Mucosa of descending colon (tissue), 3 donors: ENCODE measurements at places on chromosomes 5 and 9.

DNA sequence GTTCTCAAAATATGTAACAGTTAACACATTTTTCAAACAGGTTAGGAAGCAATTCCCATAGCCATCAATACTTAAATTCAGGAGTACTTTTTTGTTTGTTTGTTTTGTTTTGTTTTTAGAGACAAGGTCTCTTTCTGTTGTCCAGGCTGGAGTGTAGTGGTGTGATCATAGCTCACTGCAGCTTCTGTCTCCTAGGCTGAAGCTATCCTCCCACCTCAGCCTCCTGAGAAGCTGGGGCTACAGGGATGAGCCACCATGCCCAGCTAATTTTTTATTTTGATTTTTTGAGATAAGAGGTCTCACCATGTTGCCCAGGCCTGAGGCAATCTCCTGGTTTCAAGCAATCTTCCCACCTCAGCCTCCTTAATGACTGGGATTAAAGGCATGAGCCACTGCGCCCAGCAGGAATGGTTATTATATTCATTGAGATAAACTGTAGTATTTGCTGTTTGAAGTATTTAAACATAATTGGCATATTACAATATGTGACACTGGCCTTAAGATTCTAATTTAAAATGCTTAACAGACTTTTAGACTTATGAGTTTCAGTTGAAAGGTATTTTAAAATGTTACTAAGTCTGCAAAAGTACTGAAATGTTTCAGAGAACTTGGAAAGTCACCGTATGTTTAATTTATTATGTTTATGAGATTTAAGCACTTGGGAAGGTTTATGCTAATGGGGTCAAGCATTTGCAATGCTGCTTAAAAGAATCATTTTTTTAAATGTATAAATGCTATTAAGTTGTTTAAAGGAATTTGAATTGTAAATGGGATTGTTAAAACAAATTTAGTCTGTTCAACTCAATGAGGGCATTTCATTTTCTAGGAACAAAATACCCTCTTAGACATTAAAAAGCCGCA lies 17.0 kb downstream of the UTP15 start:
- DNase-seq, result no peak

DNA sequence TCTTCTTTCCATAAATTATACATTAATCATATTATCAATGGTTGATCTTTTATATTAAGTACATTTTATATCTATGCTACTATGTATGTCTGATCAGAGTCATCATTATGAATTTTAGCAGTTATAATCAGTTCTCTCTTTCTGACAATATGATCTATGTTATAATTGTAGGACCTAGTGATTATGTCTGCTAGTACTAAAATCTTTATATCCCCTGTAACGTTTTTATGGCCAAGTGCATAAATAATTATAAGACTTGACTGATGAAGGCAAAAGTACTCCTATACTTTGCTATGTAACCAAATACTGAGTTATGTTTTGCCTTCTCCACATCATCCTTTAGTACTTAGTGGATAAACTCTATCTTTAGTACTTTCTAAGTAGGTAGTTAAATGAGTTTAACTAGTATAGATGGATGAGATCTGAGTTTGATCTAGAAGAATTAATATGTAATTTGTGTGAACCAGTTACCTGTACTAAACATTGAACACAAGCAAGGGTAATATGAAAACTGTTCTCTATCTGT lies 75.4 kb downstream of the SLF1 start:
- no peak for DNase-seq

GRCh38 chr9:91144769-91145168 lies 216.9 kb downstream of the AUH start:
- DNase-seq, result no peak

DNA sequence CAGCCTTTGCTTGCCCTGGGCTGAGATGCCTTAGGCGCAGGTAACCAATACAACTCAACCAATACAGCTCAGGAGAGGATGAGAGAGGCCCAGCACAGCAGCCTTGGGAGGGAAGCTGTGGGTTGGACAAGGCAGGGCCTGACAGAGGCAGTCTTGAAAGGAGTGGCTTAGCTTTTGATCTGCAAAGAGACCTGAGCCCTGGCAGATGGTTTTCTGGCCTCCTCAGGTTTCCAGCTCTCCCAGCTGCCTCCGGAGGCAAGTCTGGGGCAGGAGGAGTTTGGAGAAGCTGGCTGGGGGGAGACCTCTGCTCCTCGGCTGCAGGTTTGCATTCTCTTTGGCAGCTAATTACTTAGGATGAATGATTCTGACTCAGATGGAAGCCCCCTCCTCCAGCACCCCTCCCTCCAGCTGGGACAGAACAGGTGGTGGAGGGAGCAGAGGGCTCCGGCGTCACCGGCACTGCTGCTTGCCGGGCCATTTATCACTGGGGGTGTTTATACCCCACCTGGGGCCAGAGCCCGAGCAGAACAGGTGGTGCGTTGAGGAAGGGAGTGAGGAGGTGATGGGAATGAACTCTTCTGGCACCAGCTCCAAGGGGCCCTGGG lies 50.8 kb downstream of the TSPAN17 start:
- DNase-seq, result no peak

DNA sequence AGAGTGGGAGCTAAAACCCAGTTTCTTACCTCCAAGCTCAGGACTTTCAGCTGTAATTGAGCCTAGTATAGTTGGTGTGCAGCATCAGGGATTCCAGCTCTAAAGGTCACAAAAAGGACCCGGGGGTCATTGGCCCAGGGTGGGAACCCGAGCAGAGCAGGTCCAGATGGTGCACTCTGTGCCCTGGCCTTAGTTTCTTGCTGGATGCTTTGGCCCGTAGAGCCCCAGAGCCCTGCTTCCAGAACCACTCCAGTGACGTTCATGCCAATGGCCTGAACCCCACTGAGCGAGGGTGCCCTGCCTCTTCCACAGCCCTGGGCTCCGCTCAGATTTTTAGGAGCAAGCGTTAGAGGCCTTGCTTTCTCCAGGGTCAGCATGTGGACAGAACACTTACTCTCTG lies 8.2 kb downstream of the SLC22A5 start:
- DNase-seq, result no peak

- DNase-seq, result no peak
Measured at GRCh38 chr9:4303006-4303405, 3.1 kb upstream of the GLIS3 start.

DNA sequence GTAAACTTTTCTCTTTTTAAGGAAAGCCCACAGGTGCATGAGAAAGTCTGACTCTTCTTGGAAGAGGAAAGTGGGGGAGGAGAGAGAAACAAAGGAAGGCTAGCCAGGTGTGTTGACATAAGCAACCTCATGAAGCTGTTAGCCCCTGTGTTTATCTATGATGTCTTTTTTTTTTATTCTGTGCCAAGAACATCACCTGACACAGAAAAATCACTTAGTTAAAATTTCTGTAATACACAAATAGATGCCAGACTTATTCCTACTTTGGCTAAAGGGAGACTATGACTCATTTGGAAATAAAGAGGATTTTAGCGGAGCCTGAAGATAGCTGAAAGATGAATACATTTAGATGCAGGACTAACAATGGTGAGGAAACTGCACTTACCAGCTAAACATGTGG lies 58.3 kb downstream of the BAAT start:
- DNase-seq, result no peak

DNA sequence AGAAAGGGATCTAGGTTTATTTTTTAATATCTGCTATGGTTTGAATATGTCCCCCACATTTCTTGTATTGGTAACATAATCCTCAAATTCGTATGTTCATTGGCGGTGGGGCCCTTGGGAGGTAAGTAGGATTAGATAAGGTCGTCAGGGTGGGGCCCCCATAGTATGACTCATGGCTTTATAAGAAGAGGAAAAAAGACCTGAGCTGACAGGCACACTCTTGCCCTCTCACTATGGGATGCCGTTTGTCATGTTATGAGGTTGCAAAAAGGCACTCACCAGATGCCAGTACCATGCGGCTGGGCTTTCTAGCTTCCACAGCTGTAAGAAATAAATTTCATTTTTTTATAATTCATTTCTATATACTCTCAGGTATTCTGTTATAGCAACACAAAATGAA lies 67.3 kb upstream of the SGCD start:
- DNase-seq, result no peak

- no peak for DNase-seq
Measured at GRCh38 chr5:74127381-74128320, 501.7 kb downstream of the ARHGEF28 start.

- no peak for DNase-seq
Measured at GRCh38 chr5:72633649-72634048, 126.4 kb upstream of the ZNF366 start.

- no peak for DNase-seq
Measured at GRCh38 chr9:131160416-131161112, 35.2 kb downstream of the NUP214 start.

DNA sequence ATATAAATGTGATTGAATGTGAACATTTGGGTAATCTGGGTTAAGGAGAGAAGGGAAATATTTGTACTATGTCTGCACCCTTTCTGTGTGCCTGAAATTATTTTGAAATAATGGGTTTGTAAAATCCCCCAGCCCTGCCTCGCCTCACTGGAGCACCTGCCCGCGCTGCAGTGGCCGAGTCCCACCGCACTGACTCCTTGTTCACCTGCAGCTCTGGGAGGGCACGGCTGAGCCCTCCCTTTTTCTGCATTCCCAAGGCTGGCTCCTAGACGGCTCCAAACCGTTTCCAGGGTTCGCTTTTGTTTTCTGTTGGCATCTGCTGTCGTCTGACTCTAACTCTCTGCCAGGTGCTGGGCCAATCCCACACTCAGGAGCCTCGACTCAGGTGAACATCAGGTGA lies 17.6 kb upstream of the PPP1R26 start:
- no peak for DNase-seq

DNA sequence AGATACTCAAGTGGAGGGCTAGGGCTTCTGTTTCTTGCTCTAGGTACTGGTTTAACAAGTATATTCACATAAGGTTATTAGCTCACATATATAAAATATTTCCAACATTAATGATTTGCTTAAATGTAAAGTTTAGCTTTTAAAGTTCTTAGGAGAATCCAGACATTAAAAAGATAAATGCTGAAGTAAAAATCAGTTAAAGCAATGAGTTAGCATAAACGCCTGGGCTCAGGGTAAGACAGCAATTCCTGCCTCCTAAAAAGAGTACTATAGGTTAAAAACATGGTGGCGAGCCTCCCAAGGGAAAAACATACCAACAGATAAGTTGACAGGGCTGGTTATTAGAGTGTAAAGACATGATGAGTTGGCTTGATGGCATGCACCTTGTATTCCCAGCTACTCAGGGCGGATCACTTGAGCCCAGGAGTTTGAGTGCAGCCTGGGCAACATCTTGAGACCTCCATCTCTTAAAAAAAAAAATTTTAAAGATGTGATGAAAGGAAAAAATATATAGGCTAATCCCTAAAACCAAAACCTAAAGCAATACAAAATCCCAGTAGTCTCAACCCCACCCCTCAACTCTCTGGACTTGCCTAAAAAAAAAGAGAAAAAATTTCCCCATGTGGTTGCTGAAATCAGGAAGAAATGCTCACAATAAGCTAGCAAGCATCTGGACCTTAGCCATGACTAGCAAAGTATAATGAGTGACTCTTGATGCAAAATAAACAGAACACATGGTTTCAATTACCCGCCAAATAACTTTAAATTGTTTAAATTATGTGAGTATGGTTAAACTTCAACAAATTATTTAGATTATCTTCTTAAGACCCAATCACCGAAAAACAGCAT lies 3.6 kb downstream of the GOLPH3 start:
- no peak for DNase-seq

- DNase-seq, result no peak
Measured at GRCh38 chr5:141507387-141508091, 18.7 kb downstream of the PCDHGC5 start.

DNA sequence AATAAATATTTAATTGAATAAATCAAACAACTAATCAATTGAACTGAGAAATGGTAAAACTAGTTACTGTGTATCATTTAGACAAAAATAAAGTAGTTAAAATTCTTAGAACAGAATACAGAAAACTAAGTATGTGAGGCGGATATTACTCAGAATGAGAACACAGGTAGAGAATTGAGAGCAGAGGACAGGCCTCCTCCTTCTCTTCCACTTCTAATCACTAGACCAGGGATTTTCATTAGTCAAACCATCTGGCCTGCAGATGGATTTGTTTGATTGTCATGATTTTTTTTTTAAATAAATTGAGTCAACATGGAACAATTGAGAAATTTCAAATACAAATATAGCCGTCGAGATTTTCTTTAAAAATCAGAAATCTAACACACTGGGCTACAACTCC lies 198.6 kb upstream of the HMHB1 start:
- DNase-seq, result no peak

DNA sequence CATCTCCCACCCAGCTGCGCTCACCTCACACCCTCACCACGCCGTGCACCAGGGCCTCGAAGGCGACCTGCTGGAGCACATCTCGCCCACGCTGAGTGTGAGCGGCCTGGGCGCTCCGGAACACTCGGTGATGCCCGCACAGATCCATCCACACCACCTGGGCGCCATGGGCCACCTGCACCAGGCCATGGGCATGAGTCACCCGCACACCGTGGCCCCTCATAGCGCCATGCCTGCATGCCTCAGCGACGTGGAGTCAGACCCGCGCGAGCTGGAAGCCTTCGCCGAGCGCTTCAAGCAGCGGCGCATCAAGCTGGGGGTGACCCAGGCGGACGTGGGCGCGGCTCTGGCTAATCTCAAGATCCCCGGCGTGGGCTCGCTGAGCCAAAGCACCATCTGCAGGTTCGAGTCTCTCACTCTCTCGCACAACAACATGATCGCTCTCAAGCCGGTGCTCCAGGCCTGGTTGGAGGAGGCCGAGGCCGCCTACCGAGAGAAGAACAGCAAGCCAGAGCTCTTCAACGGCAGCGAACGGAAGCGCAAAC lies 1.1 kb downstream of the POU4F3 start:
- DNase-seq, result no peak
